ENCODE measurements at places on chromosomes 12 and 14.

GRCh38 chr12:70227911-70228310 lies 15.3 kb upstream of the CNOT2 start:
- DNase-seq, result no peak

- no peak for DNase-seq
Observed at GRCh38 chr14:32693114-32693513, 245.6 kb upstream of the NPAS3 start.

GRCh38 chr12:49801141-49802063 lies 26.8 kb downstream of the NCKAP5L start:
- no peak for DNase-seq

DNA sequence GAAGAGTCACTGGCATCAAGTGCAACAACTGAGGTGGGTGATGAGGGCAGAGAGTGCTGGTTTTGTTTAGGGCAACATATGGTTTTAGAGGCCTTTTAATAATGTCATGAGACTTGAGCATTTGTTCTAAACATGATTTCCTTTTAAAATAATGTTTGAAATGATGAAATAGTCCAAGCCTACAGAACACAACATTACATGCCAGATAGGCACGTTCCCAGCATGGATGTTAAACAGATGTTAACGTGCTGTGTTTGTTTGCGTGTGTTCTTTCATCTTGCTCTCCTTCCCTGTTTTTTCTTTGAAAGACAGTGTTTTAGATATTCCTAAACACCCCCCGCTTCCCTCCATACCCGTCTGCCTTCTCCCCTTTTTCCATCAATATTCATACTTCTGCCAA lies 82.3 kb downstream of the RGS6 start:
- no peak for DNase-seq

DNA sequence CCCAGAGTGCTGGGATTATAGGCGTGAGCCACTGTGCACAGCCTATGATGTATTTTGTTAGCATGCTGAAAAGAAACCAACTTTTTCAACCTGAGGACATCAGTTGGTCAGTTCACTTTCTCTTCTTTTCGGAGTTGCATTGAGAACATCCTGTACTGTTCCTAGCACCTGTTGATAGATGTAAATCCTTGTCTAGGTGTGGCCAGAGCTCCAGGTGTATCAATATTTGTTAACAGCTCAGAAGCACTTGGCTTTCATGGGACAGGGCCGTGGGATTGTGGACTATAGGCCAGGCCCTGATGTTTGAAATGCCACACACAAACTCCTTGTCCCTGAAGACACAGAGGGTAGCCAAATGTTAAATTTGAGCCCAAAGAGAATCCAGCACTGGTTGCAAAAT lies 14.9 kb downstream of the HCAR2 start:
- DNase-seq, result no peak

Data from stimulated activated CD8-positive, alpha-beta memory T cell treated with anti-CD3 and anti-CD28 coated beads, Interleukin-2, amount 100 ng/mL, for 1 hour (primary cell).